A172 (cell line): ENCODE measurements at places on chromosomes 11 and 22. TPM values are rescaled to one million over a fixed set of nuclear protein-coding genes. Genes with fewer than 3 reads are reported as not detected.

- DNase-seq = no peak
These were observed 24.1 kb downstream of the ADAMTS15 start for GRCh38 chr11:130472434-130472961.

- no peak for DNase-seq
These were observed 268.6 kb upstream of the SESN3 start for GRCh38 chr11:95499516-95500135.

DNA sequence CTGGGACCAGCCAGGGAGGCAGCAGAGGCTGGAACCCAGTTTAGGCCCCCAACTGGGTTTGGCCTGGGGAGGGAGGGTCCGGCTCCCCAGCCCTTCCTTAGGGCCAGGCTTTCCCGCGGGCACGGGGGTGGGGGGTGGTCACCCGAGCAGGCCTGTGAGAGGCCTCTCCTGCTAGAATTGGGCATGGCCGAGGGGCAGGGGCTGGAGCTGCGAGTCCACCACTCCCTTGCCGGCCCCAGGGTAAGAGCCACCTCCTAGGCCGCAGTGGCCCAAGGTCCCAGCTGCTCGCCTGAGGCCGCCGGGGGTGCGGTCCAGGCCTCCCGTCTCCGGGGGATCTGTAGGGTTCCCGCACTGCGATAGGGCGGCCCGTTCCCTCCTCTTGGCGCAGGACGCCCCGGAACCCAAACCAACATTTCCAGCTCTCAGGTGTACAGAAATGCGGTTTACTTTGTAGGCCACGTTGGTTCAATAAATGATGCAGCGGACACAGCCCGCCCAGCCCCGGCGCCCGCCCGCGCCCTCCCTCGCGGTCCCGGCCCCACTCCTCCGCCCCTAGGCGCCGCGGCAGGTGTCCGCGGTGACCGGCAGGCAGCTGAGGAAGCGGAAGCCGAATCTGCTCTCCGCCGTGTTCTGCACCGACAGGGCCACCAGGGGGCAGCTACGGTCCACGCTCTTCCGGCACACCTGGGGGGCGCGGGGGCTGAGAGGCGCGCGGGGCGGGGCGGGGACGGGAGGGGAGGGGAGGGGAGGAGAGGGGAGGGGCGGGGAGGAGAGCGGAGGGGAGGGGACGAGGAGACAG, 5.9 kb downstream of the LMNTD2 start:
- DNase-seq = peak; percentile 40

DNA sequence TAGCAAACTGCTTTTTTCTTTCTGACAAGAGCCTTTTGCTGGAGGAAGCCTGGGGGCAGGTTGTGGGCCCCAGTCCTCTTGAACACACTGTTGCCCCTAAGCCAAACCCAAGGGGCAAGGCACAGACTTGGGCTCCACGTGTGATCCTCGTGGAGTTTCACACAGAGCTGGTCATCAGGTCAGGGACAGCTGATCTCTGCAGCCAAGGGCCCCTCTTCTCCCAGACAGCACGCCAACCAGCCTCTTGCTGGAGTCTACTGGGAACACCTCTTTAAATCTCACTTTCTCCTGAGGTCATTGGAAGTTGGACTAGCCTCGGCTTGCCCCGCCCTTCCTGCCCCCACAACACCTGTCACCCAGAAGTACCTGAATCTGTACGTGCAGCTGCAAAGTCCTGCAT, 39.8 kb downstream of the C11orf58 start:
- DNase-seq = no peak

- DNase-seq = no peak
These were observed 2.5 kb downstream of the USP18 start for GRCh38 chr22:18152519-18152918.

GRCh38 chr22:48315439-48316256, 1512.0 kb downstream of the BRD1 start:
- no peak for DNase-seq

DNA sequence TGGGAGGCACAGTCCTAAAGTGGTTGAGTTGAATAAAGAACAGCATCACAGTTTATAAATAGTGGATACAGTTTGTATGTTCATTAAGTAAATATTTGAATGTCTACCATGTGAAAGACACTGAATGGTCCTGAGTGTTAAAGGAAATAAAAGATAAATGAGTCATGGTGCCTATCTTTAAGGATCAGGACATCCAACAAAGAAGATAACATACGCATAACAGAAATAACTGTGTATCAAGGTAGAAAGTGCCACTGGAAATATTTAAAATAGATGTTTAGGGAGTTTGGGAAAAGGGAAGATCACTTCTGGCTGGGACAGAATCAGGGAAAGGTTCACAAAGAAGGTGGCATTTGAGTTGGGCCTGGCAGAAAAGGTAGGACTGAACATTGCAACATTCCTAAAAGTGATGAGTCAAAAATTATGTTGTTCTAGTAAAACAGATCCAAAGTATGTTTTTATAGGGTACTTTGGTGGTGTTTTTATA, 41.5 kb downstream of the CSTPP1 start:
- DNase-seq = peak; percentile 40

DNA sequence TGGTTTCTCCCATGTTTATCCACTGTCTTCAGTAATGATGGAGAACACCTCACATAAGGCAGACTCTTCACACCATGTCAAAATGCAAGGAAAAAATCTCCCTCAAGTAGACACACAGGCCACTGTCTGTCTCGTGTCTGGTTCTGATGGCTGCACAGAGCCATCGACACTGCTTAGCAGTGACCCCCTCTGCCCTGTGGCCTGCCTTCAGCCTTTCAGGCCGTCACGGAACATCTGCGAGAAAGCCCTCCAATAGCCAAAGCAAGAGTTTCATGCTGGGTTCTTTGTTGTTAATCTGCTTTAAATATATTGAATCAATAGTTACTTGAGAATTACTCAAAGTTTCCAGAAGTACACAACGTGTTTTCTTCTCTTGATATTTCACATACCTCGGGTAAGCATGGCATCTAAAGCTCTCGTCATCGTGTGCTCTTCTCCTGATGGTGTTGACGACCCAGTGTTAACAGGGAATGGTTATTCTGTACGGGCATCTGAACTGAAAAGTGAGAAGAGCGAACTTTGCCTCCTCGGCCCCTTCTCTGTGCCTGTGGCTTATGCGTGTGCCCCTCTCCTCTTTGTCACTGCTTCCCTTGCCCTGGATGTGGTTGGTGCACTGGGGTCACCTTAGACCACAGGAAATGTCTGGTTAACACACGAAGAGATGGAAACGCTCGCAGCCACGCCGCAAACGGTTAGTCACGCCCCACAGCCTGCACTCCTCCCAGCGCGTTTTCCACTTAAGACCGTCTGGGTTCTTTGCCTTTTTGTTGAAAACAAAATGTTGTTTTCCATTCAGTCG, 33.4 kb upstream of the CTTN start:
- no peak for DNase-seq

DNA sequence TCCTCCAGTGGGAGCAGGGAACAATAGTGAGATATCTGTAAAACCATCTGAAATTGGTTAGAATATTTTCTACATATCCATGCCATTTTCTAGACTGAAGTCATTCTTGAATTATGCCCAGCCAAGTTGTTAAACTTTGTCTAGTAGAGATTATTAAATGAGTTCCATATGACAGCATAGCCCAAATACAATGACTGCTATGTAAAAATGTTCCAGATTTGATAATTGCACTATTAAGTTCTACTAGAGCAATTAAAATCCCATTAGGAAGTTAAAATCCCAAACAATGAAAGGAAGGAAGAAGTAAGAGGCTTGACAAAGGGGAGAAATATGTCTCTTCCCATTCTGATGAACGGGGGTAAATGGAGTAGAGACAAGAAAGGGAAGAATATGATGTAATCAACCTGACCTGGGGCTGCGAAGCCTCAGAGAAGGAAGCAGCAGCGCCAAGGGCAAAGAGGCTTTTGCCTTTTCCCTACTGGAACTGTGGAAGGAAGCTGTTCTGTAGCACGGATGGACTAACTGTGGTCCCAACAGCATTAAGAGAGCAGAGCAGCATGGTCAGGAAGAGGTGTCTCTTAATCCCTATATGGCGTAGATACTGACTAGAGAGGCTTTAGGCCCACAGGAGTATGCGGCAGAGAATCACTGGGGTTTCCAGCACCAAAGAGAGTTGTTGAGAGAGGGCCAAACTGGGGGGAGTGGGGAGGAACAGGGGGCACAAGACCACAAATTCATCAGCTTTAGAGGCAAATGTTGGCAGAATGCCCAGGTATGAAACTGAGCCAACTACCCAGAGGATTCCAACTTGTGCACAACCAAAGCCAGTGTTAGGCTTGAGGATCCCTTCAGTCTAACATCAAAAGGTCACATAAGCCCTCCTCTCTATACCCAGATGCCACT, 26.7 kb downstream of the RRP8 start:
- DNase-seq = no peak

GRCh38 chr11:57116654-57117053, 65.1 kb upstream of the LRRC55 start:
- peak; percentile 41 for DNase-seq

- peak; percentile 16 for DNase-seq
These were observed 388.4 kb downstream of the SOX6 start for GRCh38 chr11:15967966-15968365.

- no peak for DNase-seq
These were observed 364.2 kb downstream of the TENM4 start for GRCh38 chr11:79076526-79077115.

- DNase-seq = no peak
These were observed 84.4 kb downstream of the ARHGEF12 start for GRCh38 chr11:120420572-120420971.

DNA sequence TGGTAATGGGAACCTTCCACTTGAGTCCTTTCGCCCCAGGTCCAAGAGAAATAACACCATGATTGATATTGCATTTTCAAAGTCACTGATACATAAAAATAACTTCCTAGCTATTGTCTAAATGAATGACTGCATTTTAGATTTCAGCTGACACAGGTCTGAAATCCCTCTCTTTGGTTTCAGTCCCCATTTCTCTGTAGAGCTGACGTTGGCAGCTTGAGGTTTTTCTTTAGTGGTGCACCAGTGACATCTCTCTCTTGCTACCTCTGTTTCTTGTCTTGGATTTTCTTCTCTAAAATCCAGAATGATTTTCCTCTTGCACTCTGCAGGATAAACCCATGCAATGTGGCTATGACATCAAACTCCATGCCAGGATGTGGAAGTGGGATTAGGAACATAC, 31.7 kb upstream of the SORL1 start:
- no peak for DNase-seq

- DNase-seq = no peak
These were observed 977.7 kb downstream of the JRKL start for GRCh38 chr11:97367406-97368083.

DNA sequence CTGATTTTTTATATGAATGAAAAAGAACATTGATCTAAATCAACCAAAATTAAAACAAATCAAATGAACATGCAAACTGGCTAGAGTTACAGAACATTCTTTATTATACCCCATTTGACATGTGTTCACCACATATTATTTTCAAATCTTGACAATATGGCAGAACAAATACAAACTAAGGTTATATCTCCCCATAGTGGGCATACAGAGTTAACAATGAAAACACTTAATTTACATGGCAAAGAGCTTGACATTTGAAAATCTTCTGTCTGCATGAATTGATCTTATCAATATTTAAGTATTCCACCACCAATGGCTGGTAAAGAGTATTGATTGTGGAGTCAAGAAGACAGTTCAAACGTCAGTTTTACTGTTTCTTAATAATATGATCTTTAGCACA, 197.9 kb upstream of the ANO3 start:
- DNase-seq = no peak

GRCh38 chr11:73975479-73975757, 7.2 kb downstream of the UCP2 start:
- DNase-seq = no peak

DNA sequence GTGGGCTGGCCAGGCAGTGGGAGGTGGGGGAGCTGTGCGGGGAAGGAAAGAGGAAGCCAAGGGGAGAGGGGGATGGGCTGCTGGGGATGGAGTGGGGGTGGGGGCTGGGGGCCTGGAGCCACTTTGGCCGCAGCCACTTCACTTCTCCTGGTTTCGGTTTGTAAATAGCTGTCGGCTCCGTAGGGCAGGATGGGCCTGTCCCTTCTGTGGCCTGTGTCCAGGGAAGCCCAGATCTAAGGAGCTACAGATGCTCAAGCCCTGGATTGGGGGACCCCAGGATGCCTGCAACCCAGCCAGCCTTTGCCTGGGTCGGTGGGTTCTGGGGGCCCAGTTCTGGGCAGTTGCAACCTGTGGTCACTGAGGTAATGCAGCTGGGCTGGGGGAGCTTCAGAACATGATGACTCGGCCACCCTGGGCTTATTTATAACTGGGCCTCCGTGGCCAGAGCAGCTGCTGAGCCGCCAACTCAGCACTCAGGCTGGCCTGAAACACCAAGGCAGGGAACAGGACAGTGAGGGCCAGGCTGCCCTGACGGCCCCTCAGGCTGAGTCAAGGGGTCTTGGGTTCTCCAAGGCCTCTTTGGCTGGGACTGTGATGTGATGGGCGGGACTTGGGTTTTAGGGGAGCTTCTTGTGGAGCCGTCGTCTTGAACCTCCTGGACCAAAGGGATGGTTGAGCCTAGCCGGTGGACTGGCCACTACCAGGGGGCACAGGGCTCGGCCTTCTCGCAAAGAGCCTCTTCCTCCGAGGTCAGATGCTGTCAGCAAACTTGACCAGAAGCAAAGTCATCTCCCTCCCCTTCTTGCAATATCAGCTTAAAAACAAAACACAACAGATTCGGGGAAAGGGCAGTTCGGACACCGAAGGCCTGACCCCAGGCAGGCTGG, 15.0 kb upstream of the SLC39A13 start:
- peak; percentile 43 for DNase-seq

DNA sequence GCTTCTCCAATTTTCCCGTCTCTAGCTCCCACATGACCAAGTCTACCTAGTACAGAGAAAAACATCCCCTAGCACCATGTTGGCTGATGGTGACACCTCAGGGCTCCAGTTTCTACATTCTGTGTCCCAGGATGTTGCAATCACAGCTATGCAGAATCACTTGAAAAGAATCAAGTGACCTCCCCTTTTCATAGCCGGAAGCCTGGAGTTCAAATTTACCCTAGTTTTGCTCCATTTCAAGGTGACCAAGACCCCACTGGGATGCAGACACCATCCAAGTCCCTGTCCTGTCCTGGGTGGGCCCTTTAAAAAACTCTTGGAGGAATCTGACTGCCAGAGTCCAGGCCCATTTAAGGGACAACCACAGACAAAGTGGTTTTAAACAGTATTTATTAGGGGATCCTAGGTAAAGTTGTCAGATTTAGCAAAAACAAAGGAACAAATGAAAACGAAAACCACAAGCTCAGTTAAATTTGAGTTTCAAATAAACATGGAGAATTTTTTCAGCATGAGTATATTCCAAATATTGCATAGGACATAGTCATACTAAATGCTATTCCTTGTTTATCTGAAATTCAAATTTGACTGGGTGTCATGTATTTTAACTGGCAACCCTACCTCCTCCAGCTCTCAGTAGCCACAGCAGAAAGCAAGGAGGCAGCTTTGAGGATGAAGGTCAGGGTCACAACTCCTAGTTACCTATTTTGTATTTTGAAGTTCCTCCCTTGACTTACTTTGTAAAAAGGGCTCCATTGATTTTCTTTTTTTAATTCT, 52.4 kb downstream of the MIAT start:
- peak; percentile 10 for DNase-seq

GRCh38 chr22:16776080-16776479, 49.1 kb downstream of the XKR3 start:
- DNase-seq = no peak

CNIH2 gene
- 0.72 and 1.9 TPM in 2 replicates for total RNA-seq

C1QTNF5 gene
- not detected in 2 replicates for total RNA-seq

SC5D gene
- total RNA-seq = 16.0 and 25.6 TPM in 2 replicates

TMEM191C gene
- total RNA-seq = 1.2 and 3.3 TPM in 2 replicates

KDM4E gene
- not detected in 2 replicates for total RNA-seq

GPHA2 gene
- not detected in 2 replicates for total RNA-seq

CASP5 gene
- total RNA-seq = not detected in 2 replicates

GALNT18 gene
- 3.7 and 5.7 TPM in 2 replicates for total RNA-seq

ACRV1 gene
- not detected in 2 replicates for total RNA-seq

C11orf52 gene
- total RNA-seq = not detected in 2 replicates

SLC16A8 gene
- total RNA-seq = not detected in 2 replicates

GVQW3 gene
- 1.1 and 2.1 TPM in 2 replicates for total RNA-seq

MRGPRX3 gene
- not detected in 2 replicates for total RNA-seq

C11orf97 gene
- total RNA-seq = not detected in 2 replicates
